ENCODE measurements at places on chromosomes 7 and 10.

- no peak for DNase-seq
Measured at GRCh38 chr7:80414331-80414730, 97.5 kb downstream of the GNAT3 start.

- no peak for DNase-seq
Measured at GRCh38 chr7:140771826-140772225, 75.3 kb downstream of the NDUFB2 start.

- no peak for DNase-seq
Measured at GRCh38 chr10:113005380-113005779, 55.3 kb downstream of the TCF7L2 start.

DNA sequence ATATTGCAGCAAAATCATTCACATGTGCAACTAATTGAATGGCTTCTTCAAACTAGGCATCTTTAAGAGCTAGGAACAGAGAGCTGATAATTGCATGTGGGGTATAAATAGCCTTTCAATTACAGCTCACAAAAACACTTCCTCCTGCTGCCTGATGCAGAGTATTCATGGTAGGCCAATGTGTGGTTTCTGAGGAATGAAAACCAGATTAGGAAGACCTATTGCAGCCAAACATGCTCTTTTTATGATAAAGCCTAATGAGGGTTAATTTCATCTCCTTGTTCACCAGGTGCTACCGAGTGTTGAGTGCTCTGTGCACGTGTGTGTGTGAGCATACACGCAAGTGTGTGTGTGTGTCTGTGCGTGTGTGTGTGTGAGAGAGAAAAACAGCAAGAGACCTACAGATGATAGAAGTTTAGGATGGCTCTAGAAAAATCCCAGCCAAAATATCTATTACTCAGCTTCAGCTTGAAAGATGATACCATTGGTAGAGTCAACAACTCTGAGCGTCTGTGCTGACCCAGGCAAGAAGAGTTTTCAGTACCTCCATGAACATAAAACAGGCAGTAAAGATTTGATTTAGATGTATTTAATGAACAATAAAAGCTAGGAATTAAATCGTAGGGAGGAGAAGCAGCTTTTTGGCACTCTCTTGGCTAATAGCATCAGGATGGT is 448.5 kb upstream of the ANKRD30A start:
- DNase-seq = peak; percentile 78

- peak; percentile 34 for DNase-seq
Measured at GRCh38 chr7:140196361-140197217, 19.8 kb upstream of the KDM7A start.

GRCh38 chr10:113169853-113170460 is 219.9 kb downstream of the TCF7L2 start:
- no peak for DNase-seq

DNA sequence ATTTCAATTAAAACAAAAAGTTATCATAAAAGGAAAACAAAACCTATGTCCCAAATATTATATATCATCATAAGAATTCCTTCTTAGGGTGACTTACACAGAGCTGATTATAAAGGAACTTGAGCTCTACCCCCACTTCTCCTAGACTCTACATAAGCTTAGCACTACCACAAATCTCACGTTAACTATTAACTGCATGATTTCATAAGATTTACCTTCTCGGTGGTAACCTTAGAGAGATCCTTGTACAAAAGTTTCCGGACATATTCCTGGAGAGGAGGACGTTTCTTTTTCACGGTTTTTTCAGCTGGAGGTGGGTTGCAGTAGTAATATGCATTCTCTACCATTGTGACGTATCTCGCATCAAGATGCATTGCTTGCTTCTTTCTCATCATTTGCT is 83.7 kb downstream of the UPF2 start:
- DNase-seq = no peak

GRCh38 chr7:92622030-92622429 is 31.8 kb upstream of the FAM133B start:
- DNase-seq = no peak

- DNase-seq = no peak
Measured at GRCh38 chr7:2299870-2300512, 14.2 kb downstream of the SNX8 start.

DNA sequence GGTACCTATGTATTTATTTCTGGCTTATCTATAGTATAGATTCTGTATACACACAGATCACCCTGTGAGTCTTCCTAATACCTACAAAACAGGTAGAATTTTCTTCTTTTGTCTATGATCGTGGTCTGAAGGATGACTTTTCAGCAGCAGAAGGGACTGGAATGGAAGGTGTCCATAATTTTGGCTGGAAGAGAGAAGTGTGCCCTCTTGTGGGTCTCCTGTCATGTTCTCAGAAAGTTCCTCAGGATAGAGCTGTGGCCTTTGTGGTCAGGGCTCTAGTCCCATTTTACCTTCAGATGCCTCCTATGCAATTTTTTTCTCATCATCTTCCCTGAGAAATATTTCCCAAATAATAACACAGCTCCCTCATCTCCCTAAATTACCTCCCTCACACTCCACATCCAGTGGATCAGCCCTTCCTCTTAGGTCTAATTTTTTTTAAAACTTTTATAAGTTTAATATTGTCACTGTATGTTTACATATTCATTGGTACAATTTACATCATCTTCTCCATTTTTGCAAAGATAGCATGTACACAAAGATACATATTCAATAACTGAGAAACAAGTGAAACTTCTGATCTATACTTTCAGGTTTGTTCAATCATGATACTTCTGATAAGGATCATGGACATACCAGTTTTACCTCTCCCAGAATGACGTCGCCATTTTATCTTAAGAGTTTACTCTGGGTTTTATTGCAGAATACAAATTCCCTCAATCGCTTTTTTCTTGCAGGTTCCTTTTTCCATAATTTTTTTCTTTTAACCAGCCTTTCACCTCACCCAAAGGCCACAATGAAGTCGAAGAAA is 112.7 kb downstream of the REEP3 start:
- peak; percentile 52 for DNase-seq

DNA sequence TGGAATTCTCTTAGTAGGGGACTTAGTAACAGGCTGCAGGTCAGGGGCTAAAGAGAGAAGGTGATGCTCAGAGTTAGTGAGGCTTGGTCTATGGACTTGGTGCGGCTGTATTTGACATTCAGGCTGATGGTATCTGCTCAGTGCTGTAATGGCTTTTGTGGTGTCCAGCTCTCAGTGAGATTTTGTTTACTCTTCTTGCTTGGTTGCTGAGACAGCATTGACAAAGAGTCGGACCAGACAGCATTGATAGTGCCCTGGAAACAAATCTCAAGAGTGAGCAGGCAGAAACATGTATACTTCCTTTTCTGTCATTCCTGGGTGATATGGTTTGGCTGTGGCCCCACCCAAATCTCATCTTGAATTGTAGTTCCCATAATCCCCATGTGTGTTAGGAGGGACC is 202.0 kb downstream of the STK31 start:
- DNase-seq = no peak

GRCh38 chr10:132809232-132810140 is 23.5 kb upstream of the NKX6-2 start:
- no peak for DNase-seq

GRCh38 chr7:112157072-112157471 is 49.1 kb downstream of the DOCK4 start:
- DNase-seq = peak; percentile 62

GRCh38 chr7:102039706-102040105 is 222.3 kb downstream of the CUX1 start:
- DNase-seq = no peak

DNA sequence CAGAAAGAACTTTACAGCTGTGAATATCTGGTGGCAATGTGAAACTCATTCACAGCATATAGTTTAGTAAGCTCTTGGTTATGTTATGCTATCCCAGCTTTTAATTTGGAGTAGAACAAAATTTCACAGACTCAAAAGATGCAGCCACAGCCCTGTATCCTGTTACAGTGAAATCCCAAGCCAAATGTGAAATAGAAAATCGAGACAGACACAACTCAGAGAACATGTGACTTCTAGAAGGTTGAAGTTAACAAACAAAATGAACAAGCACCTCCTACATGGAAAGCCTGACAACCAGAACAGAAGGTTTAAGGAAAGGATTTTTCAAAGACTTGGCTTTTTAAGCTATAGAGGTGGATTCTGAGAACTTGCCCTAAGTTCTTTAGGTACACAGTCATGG is 39.6 kb downstream of the JAZF1 start:
- DNase-seq = no peak

DNA sequence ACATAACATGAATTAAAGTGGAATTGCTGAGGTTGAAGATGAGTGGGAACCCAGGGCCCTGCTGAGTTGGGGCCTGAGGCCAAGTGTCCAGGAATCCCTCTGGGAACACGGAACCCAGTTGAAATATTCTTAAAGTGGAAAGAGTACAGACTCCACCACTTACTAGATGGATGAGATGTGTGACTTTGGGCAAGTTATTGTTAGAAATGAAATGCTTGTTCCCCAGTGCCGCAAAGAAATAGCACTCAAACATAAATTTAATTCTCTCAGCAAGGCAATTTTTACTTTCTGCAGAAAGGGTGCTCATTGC is 54.5 kb downstream of the CCNY start:
- no peak for DNase-seq

GRCh38 chr10:20888620-20889330 is 8.3 kb downstream of the NEBL start:
- no peak for DNase-seq

- DNase-seq = peak; percentile 37
Measured at GRCh38 chr10:26486990-26487850, 49.1 kb downstream of the APBB1IP start.

GRCh38 chr10:59934701-59935100 is 28.3 kb upstream of the CCDC6 start:
- DNase-seq = no peak

DNA sequence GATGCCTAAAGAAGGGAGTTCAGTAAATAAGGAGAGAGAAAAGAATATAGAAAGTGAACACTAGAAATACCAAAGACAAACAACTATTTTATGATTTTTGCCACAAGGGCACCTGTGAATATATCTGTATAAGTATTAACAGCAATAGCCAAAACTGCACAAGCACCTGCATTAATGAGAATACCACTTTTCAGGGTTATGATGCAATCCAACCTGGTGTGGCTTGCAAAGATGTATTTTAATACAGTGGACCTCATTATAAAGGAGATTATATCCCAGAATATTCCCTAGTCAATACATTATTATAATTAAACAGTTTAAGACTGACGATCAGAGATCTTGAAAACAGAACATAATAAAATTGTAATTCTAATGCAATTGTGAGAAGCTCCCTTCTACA is 4.0 kb downstream of the BRAF start:
- no peak for DNase-seq

DNA sequence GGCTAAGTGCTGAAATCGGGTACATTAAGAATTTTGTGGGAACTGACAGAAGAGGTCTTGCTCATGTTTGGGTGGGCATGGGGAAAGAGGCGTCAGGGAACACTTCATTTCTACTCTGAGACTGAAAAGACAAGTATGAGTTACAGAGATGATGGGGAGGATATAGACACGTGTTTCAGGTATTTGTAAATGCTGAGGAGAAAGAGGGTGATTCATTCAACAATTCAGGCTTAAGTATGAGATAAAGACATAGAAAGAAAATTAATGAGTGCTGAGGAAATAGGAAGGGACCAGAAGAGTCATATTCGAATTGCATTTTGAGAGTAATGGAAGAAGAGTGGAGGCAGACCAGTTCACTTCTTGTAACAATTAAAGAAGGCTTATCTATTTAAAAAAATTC is 143.6 kb downstream of the HBP1 start:
- peak; percentile 76 for DNase-seq

- no peak for DNase-seq
Measured at GRCh38 chr10:114000457-114001010, 43.1 kb upstream of the ADRB1 start.

DNA sequence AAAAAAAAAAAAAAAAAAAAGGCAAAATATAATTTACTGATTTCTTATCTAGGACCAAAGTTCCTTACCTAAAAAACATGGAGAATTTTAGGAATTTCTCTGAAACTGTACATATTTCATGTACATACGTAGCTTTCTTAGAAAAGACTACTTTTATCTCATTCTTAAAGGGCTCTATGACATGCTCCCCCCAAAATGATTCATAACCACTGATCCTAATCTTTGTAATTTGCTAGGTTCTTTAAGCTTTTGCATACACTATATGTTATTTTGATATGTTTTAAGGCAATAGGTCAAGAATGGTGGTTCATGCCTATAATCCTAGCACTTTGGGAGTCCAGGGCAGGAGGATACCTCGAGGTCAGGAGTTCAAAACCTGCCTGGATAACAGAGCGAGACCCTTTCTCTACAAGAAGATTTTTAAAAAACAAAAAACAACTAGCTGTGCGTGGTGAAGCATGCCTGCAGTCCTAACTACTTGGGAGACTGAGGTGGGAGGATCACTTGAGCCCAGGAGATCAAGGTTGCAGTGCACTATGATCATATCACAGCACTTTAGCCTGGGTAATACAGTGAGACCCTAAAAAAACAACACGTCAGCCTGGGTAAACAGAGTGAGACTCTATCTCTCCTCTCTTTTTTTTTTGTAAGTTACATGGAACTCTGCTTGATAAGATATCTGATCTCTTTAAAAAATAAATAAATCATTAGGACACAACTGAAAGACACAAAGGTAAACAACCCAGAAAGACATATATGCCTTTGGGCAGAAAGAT is 54.8 kb downstream of the ATAD1 start:
- DNase-seq = no peak

DNA sequence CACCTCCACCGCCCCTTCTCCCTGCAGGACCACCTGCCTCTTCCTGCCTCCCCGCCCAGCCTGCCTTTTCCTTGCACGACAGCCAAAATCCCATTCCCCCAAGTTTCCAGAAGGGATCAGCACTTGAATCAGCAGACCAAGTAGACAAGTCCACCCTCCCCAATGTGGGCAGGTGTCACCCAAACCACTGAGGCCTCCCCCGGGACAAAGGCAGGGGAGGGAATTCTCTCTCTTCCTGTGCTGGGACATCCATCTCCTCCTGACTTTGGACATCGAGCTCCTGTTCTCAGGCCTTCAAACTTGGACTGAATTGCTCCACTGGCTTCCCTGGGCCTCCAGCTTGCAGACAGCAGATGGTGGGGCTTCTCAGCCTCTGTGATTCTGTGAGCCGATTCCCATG is 21.6 kb upstream of the PSMG3 start:
- DNase-seq = no peak

GRCh38 chr10:123683865-123684264 is 17.7 kb downstream of the GPR26 start:
- DNase-seq = no peak

GRCh38 chr10:44512431-44513022 is 127.6 kb upstream of the CXCL12 start:
- DNase-seq = no peak

DNA sequence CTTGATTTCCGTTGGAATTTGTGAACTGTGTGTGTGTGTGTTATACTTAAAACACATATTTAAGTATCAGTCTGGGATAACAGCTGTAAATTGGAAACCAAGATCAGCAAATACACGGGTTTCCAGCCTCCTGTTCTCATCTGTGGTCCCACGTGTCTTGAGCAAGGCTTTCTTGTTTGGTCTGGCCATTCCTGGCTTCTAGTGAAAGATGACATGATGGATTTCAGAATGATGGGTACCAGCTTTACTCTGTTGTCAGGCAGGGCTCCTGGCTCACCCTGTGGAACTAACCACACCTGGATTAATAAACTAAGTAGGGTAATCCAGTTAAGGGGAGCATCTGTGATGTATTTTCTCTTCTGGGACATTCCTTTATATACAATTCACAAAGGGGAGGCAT is 346.2 kb upstream of the AOAH start:
- DNase-seq = no peak

GRCh38 chr7:2224491-2224928 is 8.2 kb downstream of the MAD1L1 start:
- DNase-seq = no peak
